ENCODE measurements at places on chromosomes 7 and 10.

- DNase-seq = no peak
Observed at GRCh38 chr7:98779800-98780587, 89.8 kb downstream of the TMEM130 start.

DNA sequence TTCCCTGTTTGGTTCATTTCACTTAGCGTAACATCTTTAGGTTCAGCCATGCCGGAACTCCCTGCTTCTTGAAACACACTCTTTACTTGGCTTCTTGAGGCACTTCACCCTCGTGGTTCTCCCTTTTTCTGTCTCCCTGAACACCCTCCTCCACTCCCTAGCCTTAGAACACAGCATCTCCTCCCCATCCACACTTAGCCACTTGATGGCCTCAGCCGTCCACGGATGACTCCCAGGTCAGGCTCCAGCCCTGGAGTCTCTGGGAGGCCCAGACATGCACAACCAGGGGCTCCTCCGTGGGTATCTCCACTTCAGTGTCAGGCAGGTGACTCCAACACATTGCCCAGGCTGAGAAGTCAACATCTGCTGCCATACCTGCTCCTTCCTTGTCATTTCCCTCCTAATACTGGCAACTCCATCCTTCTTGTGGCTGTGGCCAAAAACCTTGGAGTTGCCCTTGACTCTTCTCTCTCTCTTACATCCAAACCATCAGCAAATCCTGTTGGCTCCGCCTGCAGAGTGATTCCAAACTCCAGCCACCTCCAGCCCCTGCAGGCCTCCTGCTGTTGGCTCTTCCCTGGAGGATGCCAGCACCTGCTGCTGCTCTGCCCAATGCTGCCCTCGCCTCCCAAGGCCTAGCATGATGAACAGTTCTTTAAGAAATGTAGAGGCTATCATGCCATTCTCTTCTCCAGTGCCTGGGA, 8.4 kb upstream of the INMT start:
- DNase-seq = no peak

DNA sequence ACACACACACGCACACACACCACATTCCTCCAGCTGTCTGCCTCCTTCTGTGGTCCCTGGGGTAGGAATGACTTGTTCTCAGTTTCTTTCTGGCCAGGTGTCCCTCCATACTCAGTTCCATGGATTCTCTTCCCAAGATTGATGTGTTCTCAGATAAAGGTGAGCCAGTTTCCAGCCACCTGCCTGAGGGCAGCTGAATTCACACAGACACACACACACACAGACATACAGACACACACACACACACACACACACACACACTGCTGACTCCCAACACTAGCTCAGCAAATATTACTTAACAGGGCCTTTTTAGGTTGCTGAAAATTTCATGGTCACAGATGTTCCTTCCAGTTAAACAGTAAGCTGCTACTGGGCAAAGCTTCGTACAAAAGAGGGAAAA, 45.4 kb upstream of the GDF10 start:
- no peak for DNase-seq

GRCh38 chr10:121592155-121592890, 5.9 kb downstream of the FGFR2 start:
- no peak for DNase-seq

DNA sequence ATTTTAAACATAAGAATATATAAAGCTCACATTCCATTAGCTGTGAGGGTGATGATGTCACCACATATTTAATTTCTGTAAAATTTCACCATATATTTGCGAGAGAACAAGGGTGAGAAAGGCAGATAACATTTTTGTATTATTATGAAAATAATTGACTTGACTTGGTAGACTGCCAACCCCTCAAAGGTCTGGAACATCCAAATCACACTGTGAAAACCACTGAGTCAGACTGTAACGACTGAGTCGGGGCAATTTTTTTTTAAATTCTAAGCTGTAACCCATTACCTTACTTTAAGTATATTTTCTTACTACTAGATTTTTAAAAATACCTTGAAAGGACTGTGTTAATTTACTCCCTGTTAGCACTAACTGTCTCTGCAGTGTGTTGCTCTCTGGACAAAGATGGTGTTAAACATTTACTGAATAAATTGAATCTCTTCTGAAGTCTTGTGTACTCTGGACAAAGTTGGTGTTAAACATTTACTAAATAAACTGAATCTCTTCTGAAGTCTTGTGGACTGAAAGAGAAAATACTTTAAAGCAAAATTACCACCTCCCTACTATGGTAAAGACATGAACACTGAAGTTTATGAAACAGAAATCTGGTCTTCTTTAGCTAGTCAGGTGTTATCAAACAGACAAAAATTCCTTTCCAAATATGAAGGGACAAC, 14.1 kb downstream of the PDZD8 start:
- no peak for DNase-seq

DNA sequence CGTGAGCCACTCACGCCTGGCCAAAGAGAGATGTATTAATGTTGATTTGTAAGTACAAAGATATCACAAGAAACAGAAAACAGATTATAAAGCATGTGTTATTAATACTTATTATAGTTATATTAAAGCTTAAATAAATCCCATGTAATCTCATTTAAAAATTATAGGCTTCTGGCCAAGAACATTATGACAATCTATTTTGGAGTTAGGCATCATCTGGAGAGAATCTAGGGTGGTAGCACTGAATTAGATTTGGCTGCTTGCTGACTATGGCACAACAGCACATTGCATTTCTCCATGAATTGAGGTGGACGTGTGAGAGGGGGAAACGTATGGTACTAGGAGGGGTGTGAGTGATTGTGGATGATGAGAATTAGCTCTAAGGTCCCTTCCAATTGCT, 16.8 kb upstream of the SLC16A12 start:
- no peak for DNase-seq

- DNase-seq = no peak
Observed at GRCh38 chr10:13039761-13040160, 38.2 kb upstream of the CCDC3 start.

DNA sequence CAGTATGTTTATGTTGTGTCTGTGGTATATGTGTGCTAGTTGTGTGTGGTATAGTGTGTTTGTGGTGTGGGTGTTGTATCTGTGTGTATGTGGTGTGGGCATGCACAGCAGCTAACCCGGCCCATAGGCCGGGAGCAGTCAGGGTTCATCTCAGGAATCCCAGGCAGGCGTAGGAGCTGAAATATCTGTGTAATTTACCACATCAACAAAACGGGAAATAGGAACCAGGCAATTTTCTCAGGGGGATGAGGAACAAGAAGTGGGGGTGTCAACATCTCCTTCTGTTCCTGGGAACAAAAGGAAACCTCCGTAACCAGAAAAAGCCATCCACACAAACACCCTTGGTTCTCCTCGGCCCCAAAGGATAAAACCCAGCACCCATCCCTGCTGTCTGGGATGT, 24.5 kb upstream of the ZNF488 start:
- no peak for DNase-seq

GRCh38 chr10:69503001-69503895, 52.0 kb downstream of the TSPAN15 start:
- no peak for DNase-seq

GRCh38 chr7:132390705-132391104, 185.6 kb downstream of the PLXNA4 start:
- DNase-seq = no peak

DNA sequence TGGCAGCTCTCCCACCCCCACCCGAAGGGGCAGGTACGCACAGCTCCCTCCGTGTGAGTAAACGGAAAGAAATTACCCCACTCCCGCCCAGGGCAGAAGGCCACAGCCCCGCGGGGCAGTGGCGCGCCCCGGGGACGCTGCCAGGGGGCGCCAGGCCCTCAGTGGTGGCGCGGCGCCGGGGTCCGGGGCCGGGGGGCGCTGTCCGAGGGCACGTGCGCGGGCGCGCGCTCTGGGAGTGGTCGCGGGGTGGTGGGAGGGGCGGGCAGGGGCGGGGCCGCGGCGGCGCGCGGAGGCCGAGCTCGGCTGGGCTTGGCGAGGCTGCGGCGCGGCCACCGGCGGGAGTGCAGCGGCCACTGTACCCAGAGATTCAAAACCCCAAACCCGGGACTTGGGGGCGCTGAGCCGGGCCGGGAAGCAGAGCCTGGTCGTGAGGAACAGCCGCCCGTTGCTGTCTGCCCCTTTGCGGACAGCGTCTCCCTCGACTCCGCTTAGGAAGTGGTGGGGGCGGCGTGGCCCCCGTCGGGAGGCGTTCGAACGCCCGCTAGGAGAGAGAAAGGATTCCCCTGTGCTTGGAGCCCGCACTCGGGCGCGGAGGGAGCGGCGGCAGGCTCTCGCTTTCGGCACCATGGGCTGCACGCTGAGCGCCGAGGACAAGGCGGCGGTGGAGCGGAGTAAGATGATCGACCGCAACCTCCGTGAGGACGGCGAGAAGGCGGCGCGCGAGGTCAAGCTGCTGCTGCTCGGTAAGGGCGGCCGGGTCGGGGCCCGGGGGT, at the start of gene GNAI1:
Gene GNAI1 (plus strand): TSS at position 296 of the 773 bp plus-strand sequence. CDS start 330 bp downstream, at position 626.
- no peak for DNase-seq

DNA sequence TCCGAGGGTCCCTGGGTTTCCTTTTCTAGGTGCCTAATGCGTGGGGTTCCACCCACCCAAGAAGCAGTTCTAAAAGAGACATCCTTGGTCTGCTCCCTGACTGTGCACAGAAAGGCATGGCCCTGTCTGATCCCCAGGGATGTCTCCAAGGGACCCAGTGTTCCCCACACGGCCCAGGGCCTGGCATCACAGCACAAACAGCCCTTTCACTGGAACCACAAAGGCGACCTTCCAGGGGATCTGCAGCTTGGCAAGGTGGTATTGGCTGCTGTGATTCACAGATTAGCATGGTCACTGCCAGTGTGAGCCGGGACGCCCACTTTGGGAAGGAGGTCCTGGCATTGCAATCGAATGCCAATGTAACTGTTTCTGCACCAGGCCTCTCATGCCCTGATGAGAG, 6.4 kb downstream of the KCNMA1 start:
- DNase-seq = no peak

GRCh38 chr10:109889867-109890266, 33.4 kb downstream of the XPNPEP1 start:
- DNase-seq = no peak

DNA sequence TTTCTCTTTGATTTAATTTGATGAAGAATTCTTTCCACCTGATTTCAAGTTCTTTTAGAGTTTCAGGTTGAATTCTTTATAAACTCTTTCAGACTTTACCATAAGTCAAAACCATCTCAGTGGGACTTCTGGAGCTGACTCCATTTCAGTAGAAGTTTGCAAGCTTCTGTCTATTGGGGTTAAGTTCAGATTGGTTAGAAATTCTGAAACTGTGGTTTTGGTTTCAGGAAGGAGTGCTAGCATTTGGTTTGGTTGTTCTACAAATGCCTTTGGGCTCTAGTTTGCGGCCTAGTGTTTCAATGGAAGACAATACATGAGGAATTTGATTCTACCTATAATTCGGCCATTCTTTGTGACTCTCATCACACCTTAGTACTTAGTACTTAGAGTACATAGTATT, 176.8 kb upstream of the RHOBTB1 start:
- DNase-seq = no peak

DNA sequence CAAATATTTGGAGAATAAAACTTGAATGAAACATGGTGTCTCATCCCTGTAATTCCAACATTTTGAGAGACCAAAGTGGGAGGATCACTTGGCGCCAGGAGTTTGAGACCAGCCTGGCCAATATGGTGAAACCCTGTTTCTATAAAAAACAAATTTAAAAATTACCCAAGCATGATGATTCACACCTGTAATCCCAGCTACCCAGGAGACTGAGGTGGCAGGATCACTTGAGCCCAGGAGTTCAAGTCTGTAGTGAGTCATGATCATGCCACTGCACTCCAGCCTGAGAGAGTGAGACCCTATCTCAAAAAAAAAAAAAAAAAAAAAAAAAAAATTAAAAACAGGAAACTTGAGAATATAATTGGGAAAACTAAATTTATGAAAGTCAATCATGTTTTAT, 481.1 kb downstream of the SEMA3D start:
- no peak for DNase-seq

DNA sequence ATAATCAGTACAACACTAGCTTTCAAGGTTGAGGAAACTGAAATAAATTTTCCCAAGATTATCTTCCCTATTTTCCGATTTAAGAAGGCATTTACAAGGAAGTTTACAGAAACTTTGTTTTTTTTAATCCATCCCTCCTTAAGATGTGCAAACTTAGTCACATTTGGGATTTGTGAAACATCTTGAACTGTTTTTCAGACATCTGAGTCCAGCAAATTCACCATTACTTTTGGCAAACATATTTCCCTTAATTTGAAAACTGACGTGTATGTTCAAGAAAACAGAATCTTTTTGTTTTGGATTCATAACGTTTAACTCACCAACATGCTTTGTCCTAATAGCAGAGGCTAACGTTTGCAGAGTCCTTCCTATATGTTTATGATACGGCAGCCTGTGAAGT, 19.5 kb downstream of the GLI3 start:
- no peak for DNase-seq

- DNase-seq = no peak
Observed at GRCh38 chr7:134290286-134290685, 26.4 kb downstream of the SLC35B4 start.

GRCh38 chr7:139116999-139117398, 7.5 kb upstream of the ZC3HAV1 start:
- no peak for DNase-seq

DNA sequence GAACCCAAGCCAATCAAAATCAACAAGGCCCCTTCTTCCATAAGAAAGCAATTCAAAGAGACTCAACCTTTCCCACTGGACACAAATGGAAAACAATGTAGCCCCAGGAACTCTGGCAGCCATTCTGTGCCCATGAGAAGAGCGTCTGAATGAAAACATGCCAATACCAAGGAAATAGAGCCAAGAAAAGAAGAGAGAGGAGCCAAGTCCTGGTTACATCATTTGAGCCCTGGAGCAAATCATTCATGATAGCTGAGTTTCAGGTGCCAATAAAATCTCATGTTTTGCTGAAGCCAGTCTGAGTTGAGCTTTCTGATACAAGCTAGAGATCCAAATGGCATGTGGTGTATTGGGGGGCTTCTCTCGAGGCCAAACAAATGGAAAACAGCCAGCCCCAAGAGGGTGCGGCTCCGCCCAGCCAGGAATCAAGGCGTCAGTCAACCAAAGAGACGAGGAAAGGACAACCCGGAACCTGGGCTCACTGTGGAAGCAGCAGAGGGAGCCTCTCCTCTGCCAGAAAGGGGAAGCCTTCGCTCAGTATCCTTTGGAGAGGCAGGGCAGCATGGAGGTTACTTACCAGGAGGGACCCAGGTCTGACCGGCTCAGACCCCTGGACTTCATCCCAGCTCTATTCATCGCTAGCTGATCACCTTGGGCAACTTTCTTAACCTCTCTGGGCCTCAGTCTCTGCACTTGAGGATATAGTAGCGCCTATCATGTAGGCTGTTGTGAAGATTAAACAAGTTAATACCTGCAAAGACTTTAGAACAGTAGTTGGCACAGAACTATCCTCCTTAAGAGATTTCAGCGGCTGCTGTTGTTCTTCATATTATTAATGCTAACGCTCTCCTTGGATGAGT, 61.8 kb downstream of the OAT start:
- DNase-seq = no peak

GRCh38 chr7:82926477-82926876, 236.2 kb downstream of the PCLO start:
- no peak for DNase-seq
